ENCODE measurements at places on chromosomes 7 and 10. TPM values are rescaled to one million over a fixed set of nuclear protein-coding genes. Genes with fewer than 3 reads are reported as not detected.

Gene CLEC2L
- total RNA-seq: not detected

Gene GPRIN2
- not detected for total RNA-seq

DNA sequence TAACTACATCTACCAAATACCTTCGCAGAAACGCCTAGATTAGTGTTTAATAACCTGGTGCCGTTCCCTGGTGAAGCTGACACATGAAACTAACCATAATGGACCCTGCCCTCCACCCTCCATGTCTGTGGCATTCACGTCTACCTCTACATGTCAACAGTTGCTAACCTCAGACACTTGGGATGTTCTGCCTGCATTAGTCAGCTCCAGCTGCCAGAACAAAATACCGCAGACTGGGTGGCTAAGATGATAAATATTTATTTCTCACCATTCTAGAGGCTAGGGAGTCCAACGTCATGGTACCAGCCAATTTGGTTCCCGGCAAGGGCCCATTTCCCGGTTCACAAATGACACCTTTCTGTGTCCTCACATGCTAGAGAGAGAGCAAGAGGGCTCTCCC lies 118.5 kb upstream of the CHST15 start:
- DNase-seq: no peak

DNA sequence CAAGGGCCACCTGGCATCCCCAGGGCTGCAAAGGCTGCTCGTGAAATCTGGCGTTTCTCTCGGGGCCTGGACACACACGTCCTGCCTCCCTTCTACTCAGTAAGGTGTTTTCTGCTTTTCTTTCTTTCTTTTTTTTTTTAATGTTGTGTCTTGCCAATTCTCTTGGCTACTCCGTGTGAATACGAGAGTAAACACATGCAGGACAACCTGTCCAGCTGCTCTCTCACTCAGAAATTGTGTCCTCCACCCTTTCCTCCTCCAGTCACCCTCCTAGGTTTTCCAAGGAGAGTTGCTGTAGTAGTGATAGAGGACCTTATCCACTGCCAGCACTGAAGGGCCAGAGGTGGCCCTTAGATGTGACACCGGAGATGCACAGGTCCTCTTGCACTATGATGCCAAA lies 858 bp upstream of the TEX36 start:
- no peak for DNase-seq

GRCh38 chr7:86653919-86654659 lies 10.4 kb downstream of the GRM3 start:
- DNase-seq: peak; percentile 64

GRCh38 chr10:20257422-20257821 lies 441.2 kb downstream of the PLXDC2 start:
- no peak for DNase-seq

DNA sequence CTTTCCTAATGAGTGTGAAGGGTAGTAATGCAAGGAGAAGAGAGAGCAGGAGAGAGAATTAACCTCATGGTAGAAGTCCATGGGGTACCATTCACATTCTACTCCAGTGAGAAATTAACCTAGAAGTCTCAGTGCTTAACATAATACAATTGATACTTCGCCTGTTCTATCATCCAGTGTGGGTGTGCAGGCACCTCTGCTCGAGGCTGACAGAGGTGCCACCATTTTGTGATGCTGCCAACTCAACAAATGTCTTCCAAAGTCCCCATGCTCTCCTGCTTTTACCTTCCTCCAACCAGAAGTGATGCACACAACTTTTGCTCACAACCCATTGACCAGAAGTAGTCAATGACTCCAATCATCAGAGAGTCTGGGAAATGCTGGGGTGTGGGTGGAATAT lies 118.3 kb upstream of the LAMB4 start:
- no peak for DNase-seq

DNA sequence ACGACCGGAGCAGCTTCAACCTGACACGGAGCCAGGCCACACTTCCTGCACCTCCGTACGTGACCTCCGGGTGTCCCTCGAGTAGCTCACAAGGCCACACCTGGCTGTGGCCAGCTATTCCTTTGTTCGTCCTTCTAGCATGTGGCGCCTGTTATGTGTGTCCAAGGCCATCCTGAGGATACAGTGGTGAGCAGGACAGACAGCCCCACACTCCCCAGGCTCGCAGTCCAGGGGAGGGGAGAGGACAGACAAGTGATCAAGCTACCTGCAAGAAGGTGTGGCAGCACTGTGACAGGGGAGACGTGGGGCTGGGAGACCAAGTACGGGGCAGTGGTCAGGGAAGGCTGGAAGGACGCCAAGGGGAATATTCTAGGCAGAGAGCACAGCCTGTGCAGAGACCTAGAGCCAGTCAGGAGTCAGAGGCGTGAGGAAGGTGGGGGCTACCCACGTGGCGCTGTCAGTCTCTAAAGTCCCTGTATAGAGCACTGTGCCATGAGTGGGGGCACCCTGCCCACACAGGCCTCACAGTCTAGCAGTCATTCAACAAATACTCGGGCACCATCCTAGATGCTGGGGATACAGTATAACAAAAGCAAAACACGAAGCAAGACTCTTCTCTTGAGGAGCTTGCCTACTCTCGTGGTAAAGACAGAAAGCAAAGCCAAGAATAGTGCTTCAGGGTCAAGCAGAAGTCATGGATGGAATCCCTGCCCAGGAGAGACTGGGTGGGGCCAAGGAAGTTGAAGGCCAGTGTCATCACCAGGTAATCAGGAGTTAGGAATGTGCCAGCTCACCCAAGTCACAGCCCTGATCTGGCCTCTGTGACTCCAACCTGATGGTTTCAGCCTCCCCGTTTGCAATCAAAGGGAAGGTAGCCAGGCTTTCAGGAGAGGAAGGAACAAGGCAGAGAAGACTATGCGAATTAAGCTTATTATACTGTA lies 58.6 kb downstream of the PROSER2 start:
- DNase-seq: no peak

Gene SEMA4G
- 3.4 TPM for total RNA-seq

- DNase-seq: no peak
Observed at GRCh38 chr10:131726967-131727366, 173.8 kb upstream of the PPP2R2D start.

- DNase-seq: no peak
Observed at GRCh38 chr7:151187409-151188251, 580 bp upstream of the ASB10 start.

Gene TUBAL3
- 0.66 TPM for total RNA-seq

Gene FFAR4
- 0.49 TPM for total RNA-seq

DNA sequence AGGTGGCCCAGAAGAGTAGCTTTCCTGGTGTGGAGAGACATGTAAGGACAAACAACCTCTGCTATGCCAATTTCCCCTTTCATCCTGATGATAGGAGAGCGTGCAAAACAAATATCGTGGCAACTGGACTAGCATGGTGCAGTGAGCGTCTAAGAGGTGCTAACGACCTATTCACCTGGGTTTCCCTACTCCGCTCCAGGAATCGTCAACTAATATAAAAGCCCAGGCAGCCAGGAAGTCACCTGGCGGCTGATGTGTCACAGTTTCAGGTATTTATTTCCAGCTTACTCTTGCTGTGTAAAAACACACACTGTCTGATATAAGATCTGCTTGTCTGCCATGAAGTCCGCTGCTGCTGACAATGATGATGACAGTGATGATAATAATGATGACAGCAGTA lies 56.5 kb upstream of the EFCAB10 start:
- DNase-seq: no peak

DNA sequence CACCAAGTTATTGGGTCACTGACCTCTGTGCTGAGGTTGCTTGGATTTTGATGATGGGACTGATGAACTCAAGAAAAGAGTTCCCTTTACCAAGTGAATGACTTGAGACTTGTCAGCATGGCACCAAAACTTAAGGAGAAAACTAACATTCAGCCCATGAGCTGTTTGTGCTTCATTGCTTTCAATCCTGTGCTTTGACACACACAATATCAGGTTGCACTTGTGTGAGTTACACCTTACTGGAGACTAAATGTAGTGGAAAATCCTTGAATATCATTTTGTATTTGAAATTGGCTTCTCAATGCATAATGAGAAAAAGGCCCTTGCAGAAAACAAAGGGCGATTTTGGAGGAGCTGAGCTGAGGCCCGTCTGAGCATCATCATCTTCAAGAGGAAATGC lies 2.7 kb downstream of the BAG3 start:
- DNase-seq: no peak

Gene ECHDC3
- total RNA-seq: 67.1 TPM

Gene HDAC9
- total RNA-seq: 33.3 TPM

DNA sequence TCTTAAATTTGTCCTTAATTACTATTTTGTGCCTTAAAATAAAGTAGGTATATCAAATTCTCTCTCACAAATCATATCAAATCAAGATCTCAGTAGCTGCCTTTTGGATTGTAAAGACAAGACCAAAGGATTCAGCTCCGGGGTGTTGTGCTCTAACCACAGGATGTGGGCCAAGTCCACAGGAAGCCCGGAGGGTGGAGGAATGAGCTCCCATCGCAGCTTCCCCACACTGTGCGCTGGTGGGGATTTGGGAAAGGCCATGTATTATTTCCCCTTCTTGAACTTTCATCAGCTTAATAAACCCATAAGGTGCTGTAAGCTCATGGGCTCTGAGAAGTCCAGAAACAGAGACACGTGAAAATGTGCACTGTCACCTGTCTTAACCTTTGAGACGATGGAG lies 241.6 kb upstream of the TCERG1L start:
- DNase-seq: no peak

All from right cardiac atrium (tissue), 5 donors.